Natural killer cell (primary cell): ENCODE measurements at places on chromosomes 7 and 10. TPM values are rescaled to one million over a fixed set of nuclear protein-coding genes. Genes with fewer than 3 reads are reported as not detected.

DNA sequence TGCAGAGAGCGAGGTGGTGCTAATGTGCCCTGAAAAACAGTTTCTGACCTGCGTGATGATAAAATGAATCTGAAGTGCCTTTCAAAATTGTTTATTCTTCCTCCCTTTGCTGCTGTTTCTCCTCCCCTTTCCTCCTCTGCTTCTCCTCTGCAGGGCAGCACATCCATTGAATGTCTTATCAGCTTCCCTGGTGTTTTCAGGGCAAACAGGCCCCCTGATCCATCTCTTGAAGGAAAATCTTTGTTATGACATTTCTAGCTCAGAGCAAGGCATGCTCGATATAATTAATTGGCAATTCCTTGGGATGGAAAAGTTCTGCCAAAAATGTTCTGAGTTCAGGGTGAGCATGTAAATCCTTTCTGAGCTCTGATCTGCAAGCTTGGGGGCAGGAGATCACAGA is 364.2 kb upstream of the ZNF32 start:
- no peak for DNase-seq

- no peak for DNase-seq
These were observed 159.3 kb upstream of the CNTNAP2 start for GRCh38 chr7:145957160-145957890.

- no peak for DNase-seq
These were observed 1.4 kb downstream of the WNT16 start for GRCh38 chr7:121330053-121330833.

DNA sequence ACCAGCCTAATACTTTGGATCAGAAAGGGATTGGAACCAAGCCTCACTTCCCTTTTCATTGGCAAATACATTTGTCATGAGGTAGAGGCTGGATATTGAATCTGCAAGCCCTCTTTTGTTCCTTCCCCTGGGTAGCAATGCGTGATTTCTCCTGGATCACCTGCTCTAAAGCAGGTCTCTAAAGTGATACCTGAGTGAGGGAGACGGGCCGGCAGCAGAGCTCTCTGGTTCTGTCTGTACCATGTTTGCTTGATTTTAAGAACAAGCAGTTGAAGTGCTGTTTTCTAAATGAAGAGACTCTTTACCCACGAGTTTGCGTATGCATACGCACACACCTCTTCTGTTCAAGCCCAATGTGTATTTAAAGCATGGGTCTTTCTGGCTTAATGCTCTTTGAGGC is 41.1 kb downstream of the GARS1 start:
- no peak for DNase-seq

- DNase-seq: peak; percentile 46
These were observed 555 bp downstream of the PHF14 start for GRCh38 chr7:10973942-10974911.

- DNase-seq: no peak
These were observed 157.5 kb downstream of the PRKG1 start for GRCh38 chr10:51231754-51232153.

- DNase-seq: no peak
These were observed 18.7 kb upstream of the PPP2R2D start for GRCh38 chr10:131882151-131882550.

GRCh38 chr10:5530846-5531557 is 6.2 kb downstream of the CALML3 start:
- DNase-seq: no peak

DNA sequence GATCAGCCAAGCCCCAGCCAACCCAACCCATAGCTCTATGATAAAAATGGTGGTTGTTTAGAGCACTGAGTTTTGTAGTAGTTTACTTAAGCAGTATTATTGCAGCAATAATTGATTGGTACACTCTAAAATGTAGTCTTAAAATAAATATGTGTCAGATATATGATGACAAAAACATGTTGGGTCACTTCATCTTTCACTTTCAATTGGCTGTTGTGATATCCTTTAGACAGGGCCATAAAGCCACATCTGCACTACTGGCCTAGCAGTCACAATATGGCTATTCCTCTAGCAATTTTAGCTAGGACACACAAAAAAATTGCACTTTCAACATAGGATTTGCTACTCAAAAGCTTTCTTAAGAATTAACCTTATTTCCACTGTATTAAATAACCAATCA is 5.9 kb upstream of the CAV1 start:
- DNase-seq: no peak

DNA sequence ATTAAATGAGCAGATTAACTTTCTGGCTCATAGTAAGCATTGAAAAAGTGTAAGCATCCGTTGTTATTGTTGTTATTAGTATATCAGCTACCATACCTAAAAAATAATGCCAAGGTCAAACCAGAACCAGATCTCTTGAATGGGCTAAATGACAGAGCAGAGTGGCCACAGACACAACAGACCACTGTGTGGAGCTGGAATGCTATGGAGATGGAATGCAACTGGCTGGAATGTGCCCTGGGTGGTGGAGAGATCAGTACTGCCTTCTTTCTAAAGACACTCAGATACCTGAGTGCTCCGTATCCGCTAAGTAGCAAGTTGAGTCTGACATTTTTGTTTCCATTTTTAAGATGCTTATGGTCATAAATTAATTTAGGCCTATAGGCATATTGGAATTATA is 20.5 kb upstream of the DNAJB12 start:
- no peak for DNase-seq

DNA sequence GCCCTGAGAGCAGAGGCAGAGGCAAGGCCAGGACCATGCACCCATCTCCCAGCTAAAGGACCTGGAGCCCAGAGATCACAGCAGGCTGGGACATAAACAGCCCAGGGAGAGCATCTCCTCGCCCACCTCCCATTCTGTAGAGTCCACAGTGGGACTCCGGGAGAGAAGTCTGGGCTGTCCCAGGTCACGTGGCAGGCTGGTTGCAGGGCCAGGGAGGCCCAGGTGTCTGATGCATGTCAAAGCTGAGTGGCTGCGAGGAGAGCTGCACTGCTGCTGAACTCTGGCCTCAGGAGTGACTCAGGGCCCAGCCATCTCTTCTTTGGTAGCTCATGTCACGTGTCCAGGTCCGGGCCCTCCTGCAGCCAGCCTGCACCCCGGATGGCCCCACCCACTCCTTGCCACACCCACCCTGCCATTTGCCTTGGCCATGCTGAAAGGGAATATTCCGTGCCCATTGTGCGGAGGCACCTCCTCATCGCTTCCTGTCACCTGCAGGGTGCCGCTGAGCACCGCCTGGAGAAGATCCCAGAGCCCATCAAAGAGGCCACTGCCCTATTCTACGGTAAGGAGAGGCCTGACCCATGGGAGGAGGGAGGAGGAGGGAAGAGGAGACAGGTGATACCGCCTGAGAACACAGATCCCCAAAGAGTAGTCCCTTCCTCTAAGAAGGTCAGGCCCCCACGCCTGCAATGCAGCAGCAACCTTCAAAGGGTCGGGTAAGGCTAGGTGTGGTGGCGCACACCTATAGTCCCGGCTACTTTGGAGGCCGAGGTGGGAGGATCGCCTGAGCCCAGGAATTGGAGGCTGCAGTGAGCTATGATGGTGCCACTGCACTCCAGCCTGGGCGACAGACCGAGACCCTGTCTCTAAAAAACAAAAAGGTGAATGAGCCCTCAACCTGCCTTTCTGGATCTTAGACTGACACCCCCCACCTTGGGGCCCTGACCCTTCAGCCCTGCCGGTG is 12.6 kb upstream of the SH2B2 start:
- DNase-seq: no peak

DNA sequence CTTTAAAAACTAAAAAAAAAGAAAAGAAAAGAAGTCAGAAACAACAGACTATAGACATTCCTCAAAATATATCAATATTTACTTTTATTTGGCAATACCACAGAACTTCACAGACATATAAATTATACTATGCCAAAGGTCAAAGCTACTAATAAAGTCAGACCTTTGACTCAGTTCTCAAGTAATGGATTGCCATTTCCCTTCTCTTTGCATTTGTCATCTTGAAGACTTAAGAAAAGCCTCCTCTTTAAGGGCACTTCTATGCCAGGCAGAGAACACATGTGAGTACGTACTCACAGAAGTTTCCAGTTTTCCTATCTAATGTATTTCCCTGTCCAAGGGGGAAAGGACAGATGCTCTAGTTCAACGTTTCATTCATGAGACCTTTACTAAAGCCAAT is 37.6 kb downstream of the TNPO3 start:
- no peak for DNase-seq

GRCh38 chr10:86819567-86819966 is 63.1 kb downstream of the BMPR1A start:
- no peak for DNase-seq

DNA sequence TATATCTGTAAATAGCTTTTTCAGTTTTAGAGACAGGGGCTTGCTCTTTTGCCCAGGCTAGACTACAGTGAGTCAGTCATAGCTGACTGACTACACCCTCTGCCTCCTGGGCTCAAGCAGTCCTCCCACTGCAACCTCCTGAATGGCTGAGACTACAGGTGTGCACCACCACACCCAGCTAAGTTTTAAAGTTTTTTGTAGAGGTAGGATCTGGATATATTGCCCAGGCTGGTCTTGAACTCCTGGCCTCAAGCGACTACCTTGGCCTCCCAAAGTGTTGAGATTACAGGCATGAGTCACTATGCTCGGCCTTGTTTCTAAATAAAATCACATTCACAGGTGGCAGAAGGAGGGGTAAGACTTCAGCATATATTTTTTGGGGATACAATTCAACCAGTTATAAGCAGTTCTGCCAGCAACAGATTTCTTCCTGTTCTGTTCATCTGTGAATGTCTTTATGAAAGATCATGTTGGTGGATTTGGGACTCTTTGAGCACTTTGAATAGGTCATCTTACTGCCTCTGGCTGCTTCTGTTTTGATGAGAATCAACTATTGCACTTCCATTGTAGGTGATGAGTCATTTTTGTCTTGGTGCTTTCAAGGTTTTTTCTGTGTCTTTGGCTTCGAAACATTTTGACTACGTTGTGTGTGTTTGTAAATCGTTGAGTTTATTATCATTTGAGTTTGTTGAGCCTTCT is 15.7 kb downstream of the RBM33 start:
- DNase-seq: no peak

GRCh38 chr10:118904286-118904685 is 125.2 kb upstream of the NANOS1 start:
- no peak for DNase-seq

DNA sequence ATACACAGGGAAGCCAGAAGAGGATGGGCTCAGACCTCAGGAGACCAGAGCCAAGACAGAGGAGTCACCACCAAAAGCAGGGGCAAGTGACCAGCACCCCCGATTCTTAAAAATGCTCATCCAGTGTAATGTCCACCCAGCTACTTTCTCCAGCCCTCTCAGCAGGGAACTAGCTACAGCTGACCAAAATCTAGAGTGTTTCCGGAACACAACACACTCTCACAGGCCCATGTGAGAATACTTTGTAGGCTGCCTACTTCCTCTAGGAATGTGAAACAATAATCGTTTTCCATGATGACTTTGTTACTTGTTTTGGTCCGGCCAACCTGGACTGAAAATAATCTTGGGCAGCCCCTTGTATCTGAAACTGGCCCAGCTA is 14.5 kb downstream of the PSAP start:
- DNase-seq: no peak

DNA sequence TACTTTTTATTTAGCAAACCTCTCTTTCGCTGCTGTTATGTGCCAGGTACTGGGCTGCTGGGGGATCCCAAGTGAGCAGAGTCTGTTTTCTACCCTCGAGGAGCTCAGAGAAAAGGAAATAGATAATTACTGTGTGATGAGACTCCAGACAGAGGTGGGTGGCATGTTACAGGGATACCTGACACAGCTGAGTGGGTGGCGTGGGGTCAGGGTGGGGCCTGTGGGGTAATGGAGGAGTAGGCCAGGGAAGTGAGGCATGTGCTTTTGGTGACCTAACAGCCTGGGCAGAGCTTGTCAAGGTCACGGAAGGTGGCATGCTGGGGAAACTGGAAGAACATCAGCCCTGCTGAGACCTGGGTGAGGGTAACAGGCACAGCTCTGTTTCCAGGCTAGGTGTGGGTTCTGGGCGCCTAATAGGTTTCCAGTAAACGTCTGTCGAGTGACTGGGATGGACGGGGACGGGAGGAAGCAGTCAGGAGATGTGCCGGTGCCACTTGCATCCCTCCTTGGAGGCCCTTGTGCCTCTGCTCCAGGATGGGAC is 36.5 kb upstream of the MMD2 start:
- no peak for DNase-seq

GRCh38 chr10:923844-924523 is 7.5 kb downstream of the LARP4B start:
- no peak for DNase-seq

DNA sequence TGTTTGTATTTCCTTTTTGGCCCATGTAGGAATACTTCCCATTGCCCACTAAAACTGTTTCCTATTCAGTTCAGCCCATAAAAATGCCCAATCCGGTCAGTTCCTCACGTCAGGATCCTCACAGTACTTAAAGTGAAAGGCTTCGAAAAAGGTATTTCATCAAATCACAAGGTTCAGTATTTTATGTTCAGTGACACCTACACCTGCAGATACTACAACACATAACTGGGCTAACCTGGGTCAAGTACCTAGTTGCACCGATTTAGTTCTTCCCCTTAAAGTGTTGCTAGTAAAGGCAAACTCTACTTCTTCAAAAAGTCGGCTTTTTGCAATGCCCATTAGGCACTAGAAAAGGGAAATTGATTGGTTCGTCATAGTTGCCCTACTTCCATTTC is 1.1 kb downstream of the SNX13 start:
- DNase-seq: no peak

DNA sequence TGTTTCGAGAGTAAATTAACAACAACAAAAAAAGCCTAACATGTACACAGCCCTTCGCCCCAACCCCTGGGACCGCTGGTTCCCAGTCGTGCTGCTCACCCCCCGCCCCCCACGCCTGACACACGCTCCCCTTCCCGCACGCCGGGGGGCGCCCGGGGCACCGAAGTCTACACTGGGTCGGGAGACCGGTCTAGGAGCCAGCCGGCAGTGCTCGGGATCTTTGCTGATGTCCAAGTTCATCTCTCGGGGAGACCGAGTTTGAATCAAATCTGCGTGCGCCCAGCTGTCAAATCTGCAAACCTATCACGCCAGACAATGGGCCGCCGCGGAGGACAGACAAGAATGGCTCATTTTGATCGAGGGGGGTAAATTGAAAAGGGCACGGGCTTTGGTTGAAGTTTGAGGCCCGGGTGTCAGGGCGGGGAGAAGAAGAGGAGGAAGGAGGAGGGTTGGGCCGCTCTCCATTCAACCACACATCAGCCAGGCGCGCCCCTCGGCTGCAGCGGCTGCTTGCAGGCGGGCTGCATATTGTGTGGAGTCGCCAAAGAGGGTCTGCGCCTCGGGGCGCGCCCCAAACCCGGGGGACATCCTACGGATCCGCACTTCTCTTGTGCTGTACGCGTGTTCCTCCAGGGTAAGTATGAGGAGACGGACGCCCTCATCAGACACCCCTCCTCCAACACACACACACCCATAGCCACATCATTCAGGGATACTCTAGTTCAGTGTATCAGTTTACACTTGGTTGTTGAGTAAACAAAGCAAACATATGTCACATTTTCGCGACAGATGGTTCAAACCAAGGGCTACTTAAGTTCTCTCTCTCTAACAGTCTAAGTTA is 1.3 kb upstream of the GFRA1 start:
- DNase-seq: no peak

The GPR146 gene
- 2.3 TPM for total RNA-seq

The FXYD4 gene
- total RNA-seq: not detected

The BEND7 gene
- not detected for total RNA-seq

The ZNF25 gene
- total RNA-seq: 11.1 TPM

The CAMK2B gene
- not detected for total RNA-seq

The GPR37 gene
- total RNA-seq: not detected

The GLI3 gene
- total RNA-seq: 3.1 TPM

The KMT2C gene
- total RNA-seq: 159 TPM

The OPN1SW gene
- total RNA-seq: not detected

The ZNF679 gene
- not detected for total RNA-seq

The DOCK4 gene
- total RNA-seq: 0.89 TPM
